ENCODE measurements at places on chromosomes 2 and 18.

- DNase-seq = no peak
Observed at GRCh38 chr2:28348149-28348567, 44.5 kb upstream of the FOSL2 start.

DNA sequence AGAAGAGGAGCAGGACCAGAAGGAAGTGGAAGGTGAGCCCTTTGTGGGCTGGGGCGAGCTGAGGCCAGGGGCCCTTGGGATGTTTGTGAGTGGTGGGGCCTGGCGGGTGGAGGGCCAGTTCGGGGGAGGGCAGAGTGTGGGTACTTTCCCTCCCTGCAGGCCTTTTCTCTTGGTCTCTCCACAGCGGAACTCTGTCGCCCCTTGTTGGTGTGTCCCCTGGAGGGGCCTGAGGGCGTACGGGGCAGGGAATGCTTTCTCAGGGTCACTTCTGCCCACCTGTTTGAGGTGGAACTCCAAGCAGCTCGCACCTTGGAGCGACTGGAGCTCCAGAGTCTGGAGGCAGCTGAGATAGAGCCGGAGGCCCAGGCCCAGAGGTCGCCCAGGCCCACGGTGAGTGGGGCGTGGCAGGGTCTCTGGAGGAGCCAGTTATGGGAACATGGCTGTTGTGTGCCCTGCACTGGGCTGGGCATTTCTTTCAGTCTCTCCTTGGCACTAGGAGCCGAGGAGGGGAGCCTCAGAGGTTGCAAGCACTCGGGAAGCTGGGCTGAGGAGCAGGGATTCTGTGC, 10.8 kb downstream of the STK11IP start:
- no peak for DNase-seq

- no peak for DNase-seq
Observed at GRCh38 chr2:140481136-140481535, 1649.7 kb downstream of the LRP1B start.

DNA sequence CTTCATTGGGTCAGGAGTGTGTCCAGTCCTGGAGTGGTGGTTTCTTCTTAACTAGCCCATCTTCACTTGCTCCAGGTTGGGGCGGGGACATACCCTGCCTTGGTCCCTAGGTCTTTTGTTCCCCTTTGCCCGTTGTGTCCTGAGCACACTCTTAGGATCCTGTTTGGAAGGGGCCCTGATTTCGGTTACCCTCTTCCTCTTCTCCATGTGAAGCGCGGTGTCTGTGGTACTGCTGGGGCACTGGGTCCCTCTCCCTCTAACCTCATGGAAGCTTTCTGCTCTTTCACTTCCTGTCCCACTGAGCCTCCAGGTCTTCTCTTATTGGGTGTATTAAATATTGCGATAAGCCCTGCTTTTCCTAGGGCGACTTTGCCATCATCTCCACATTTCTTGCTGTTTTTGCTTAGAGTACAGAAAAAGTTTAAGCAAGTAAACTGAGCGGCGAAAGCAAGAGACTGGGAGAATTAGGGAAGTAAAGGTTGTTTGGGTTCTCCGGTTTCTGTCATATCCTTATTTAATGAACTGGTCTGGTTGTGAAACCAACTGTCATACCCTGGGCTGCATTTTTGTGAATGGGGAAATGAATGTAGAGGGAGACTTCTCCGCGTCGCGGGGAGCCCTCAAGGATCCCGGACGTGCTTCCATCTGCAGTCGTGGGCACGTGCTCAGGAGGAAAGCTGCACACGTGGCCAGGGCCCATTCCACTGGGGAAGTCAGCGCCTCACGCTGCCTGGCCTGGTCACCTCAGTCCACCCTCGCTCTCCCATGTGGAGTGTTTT, 73.8 kb upstream of the B3GNT7 start:
- no peak for DNase-seq

- no peak for DNase-seq
Observed at GRCh38 chr2:172555272-172555521, 693 bp upstream of the PDK1 start.

DNA sequence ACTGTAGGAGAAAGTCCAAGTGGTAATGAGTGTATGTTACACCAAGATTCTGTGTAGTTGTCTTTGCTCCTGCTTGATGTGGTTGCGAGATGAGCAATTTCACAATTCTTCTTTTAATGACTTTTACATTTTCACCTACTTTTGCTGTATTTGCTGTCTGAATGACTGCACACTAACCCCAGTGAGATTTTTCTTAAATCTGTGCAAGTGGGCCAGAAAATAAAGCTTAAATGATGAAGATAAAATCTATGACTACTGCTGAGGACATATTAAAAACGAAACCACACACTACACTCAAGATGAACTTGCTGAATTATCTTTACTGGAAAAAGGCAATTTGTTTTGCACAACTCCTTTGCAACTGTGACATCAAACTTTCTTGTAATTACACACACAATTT, 4.1 kb downstream of the LDAH start:
- DNase-seq = no peak

DNA sequence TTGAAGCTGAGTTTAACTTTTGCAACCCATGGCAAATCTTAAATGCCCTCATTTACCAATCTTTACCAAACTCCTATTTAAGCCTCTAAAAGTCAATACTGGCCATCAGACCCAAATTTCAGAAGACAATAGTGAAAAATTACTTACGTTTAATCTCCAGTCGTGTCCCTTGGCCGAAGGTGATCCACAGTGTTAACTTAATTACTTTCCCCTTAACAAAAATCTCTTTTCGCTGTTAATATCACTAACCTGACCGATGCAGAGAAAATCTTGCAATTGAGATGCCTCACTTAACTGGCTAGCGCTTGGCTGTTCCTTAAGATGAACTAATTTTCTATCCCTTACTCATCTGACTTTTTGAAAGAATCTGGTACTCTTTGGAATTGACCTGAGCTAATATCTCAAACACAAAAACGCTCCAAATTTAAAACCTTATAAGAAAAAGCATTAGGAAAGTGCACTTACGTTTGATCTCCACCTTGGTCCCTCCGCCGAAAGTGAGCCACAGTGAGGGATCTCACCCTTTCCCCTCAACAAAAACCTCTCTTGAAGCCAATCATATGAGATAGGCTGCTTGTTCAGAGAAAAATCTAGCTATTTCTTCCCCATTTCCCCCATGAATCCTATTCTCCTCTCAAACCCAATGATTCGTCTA, 169.1 kb downstream of the RPIA start:
- no peak for DNase-seq

Measured in anterior cingulate cortex (tissue), 58 donors.